ENCODE measurements at places on chromosomes 11 and 22. TPM values are rescaled to one million over a fixed set of nuclear protein-coding genes. Genes with fewer than 3 reads are reported as not detected.
A peak's percentile ranks its signal among the peaks of the same experiment; 100 is the strongest.

DNA sequence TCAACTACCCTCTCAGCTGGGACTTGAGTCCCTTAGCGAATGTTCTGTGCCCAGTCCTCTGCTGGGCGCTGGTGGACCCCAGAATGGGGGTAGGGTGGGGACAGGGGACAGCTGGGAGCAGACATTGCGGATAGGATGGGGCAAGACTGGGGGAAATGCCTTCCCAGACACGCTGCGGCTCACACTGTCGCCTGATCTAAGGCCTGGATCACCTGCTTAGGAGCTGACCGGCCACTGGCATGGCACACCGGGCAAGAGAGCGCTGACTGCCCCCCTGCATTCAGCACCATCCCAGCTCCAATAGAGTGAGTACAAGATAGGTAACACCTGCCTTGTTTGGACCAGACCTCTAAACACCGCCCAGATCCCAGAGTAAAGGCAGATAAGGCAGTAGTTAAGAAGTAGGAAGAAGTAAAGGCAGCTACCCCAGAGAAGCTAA, 1.4 kb downstream of the ARVCF start:
- peak overlapping the region; percentile 81 for H3K4me3 ChIP-seq
- DNase-seq, result no peak
- no peaks in the 10 kb centered on the region for H3K36me3 ChIP-seq
- H3K4me1 ChIP-seq, result peaks cover 2% of the 10 kb centered on the region

GRCh38 chr11:127149410-127149809, 148.8 kb upstream of the KIRREL3 start:
- no peaks in the 10 kb centered on the region for H3K4me1 ChIP-seq
- no peak for DNase-seq
- no peaks in the 10 kb centered on the region for H3K27me3 ChIP-seq
- no peak overlapping the region for H3K4me3 ChIP-seq

Gene PATE2
- not detected for total RNA-seq

GRCh38 chr11:119754199-119754598, 25.2 kb upstream of the NECTIN1 start:
- H3K27ac ChIP-seq, result no peak overlapping the region
- DNase-seq, result no peak
- H3K36me3 ChIP-seq, result no peaks in the 10 kb centered on the region
- H3K4me3 ChIP-seq, result no peak overlapping the region

Gene DTX4
- total RNA-seq, result 29.4 TPM

GRCh38 chr11:64379160-64379559, 20.2 kb downstream of the RPS6KA4 start:
- no peak for DNase-seq
- H3K4me1 ChIP-seq, result no peaks in the 10 kb centered on the region
- H3K27ac ChIP-seq, result no peak overlapping the region
- peaks cover 2% of the 10 kb centered on the region for H3K27me3 ChIP-seq
- no peak overlapping the region for H3K4me3 ChIP-seq

Gene VPREB1
- not detected for total RNA-seq

- H3K4me1 ChIP-seq, result peaks cover 7% of the 10 kb centered on the region
- H3K36me3 ChIP-seq, result peaks cover 7% of the 10 kb centered on the region
- H3K27me3 ChIP-seq, result peaks cover 11% of the 10 kb centered on the region
Measured at GRCh38 chr11:12274558-12275197, 102.7 kb upstream of the PARVA start.

DNA sequence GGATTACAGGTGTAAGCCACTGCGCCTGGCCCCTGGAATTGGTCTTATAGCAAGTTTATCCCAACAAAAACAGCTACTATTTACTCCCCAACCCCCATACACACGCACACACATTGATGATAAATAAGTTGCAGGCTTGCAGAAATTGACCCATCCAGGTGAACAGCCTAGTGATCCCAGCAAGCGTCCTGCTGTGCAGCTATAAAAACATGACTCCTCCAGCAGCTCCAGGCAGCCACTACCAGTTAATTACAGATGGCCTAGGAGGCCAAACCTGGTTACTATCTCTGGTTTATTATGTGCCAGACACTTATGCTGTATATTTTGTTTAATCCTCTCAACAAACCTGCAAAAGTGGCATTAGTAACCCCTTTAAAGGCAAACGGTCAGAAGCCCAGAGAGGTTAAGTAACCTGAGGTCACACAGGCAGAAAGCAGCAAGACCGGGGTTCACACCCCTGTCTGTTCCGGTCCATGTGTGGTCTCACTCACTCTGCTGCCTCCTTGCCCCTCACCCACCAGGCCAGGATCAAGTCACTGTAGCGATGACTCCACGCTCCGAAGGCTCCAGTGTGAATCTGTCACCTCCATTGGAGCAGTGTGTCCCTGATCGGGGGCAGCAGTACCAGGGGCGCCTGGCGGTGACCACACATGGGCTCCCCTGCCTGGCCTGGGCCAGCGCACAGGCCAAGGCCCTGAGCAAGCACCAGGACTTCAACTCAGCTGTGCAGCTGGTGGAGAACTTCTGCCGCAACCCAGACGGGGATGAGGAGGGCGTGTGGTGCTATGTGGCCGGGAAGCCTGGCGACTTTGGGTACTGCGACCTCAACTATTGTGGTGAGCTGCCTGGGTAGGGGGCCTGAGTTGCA, 6.6 kb downstream of the F2 start:
- H3K36me3 ChIP-seq, result peaks cover 11% of the 10 kb centered on the region
- no peak overlapping the region for H3K27ac ChIP-seq
- peaks cover 11% of the 10 kb centered on the region for H3K4me1 ChIP-seq
- no peak overlapping the region for H3K4me3 ChIP-seq
- no peak for DNase-seq
- H3K27me3 ChIP-seq, result peaks cover 6% of the 10 kb centered on the region

DNA sequence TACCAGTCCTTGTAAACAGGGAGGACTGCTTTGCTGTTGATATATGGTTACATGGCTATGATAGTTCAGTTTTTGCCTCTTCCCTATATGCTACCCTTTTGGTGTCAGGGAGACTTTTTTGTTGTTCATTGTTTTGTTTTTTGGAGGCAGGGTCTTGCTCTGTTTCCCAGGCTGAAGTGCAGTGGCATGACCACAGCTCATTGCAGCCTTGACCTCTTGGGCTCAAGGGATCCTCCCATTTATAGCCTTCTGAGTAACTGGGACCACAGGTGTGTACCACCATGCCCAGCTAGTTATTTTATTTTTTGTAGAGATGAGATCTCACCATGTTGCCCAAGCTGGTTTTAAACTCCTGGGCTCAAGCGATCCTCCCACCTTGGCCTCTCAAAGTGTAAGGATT, 38.6 kb upstream of the SPTBN2 start:
- H3K4me3 ChIP-seq, result no peak overlapping the region
- peaks cover 1% of the 10 kb centered on the region for H3K27me3 ChIP-seq
- no peaks in the 10 kb centered on the region for H3K4me1 ChIP-seq
- H3K36me3 ChIP-seq, result no peaks in the 10 kb centered on the region
- H3K27ac ChIP-seq, result no peak overlapping the region
- DNase-seq, result no peak

DNA sequence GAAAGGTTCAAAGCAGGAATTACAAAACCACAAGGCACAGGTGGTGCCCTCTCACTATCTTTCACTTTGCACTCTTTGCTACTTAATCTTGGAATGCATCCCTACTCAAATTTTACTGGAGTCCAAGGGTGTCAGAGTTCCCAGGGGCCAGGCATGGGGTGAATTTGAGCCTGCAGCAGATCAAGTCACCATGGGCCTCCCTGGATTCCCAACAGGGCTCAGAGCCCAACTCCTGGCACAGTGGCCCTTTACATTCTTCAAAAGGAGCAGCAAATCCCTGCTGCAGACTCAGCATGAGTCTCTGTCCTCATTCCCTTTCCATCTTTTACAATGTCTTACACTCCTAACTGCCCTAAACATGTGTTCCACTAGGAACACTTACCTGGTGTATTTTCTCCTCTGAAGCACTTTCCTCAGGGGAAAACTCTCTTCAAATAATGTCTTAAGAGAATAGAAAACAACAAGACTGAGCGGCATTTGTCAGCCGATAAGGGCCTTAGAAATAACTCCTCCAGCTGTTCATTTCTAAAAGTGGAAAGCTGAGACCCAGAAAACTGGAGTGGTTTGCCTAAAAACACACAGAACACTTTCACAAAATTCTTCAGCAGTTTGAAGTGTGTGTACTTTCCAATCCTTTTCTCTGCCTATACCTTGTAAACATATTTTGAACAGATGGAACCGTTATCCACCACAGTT, 596.0 kb downstream of the INSC start:
- H3K27ac ChIP-seq, result no peak overlapping the region
- DNase-seq, result no peak
- H3K4me3 ChIP-seq, result no peak overlapping the region
- peaks cover 4% of the 10 kb centered on the region for H3K27me3 ChIP-seq

- H3K4me3 ChIP-seq, result no peak overlapping the region
- no peak for DNase-seq
- H3K27ac ChIP-seq, result no peak overlapping the region
- peaks cover 10% of the 10 kb centered on the region for H3K4me1 ChIP-seq
- H3K36me3 ChIP-seq, result no peaks in the 10 kb centered on the region
Measured at GRCh38 chr11:122833846-122834464, 4.3 kb upstream of the CRTAM start.

Gene CALCB
- total RNA-seq, result 0.28 TPM

Gene LRRN4CL
- total RNA-seq, result 0.44 TPM

GRCh38 chr11:128389461-128389976, 197.8 kb downstream of the ETS1 start:
- no peak for DNase-seq

DNA sequence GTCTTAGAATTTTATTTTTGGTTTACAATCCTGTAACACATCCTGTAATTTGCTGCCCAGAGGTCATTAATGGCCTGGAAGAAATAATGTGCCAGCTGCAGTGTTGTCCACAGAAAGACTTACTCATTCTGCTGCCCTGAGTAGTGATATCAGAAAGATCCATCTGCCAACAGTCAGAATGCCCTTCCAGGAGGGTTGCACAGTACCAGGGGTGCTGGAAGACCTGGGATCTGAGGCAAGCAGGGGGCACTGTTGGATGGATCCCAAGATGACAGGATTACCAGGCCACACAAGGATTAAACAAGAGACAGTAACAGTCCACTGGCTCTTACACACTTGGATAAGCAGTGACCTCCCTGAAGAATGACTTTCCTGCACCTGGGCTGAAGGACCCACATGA, 93.8 kb upstream of the TOP3B start:
- no peaks in the 10 kb centered on the region for H3K36me3 ChIP-seq
- H3K27me3 ChIP-seq, result peaks cover 6% of the 10 kb centered on the region
- H3K4me1 ChIP-seq, result no peaks in the 10 kb centered on the region
- no peak for DNase-seq

Gene PHOX2A
- total RNA-seq, result not detected

Gene B4GALNT4
- 14.9 TPM for total RNA-seq

DNA sequence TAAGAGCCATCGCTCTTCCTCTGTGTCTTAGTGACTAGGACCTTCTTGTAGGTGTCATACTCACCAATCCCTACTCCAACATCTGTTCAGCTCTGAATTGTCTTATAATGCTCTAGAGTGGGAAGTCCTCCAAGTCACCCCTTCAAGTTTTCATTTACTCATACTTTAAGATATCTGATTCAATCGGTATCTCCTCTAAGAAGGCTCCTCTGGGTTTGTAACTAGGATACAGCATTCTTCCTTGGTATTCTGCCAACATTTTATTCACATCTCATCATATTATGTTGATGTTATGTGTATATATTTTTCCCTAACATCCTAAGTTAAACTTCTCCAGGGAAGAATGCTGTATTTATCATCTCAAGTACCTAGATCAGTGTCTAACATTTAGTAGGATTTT, 662.1 kb downstream of the NTM start:
- H3K36me3 ChIP-seq, result no peaks in the 10 kb centered on the region
- no peak overlapping the region for H3K27ac ChIP-seq
- no peak overlapping the region for H3K4me3 ChIP-seq
- H3K27me3 ChIP-seq, result peaks cover under 1% of the 10 kb centered on the region

Gene OR52H1
- 2.1 TPM for total RNA-seq

Gene DNAJC4
- 38.0 TPM for total RNA-seq

GRCh38 chr11:67648140-67648795, 2.3 kb downstream of the ACY3 start:
- peaks cover 6% of the 10 kb centered on the region for H3K36me3 ChIP-seq
- no peak overlapping the region for H3K4me3 ChIP-seq
- H3K27ac ChIP-seq, result no peak overlapping the region
- DNase-seq, result peak; percentile 47
- H3K27me3 ChIP-seq, result peaks cover 9% of the 10 kb centered on the region

Gene ZC3H12C
- 6.4 TPM for total RNA-seq

Gene SHISAL1
- total RNA-seq, result 6.5 TPM

- no peak overlapping the region for H3K27ac ChIP-seq
- no peaks in the 10 kb centered on the region for H3K27me3 ChIP-seq
- no peak overlapping the region for H3K4me3 ChIP-seq
- no peak for DNase-seq
- no peaks in the 10 kb centered on the region for H3K36me3 ChIP-seq
Measured at GRCh38 chr22:45469281-45470073, 33.2 kb upstream of the FBLN1 start.

- peaks cover 9% of the 10 kb centered on the region for H3K36me3 ChIP-seq
- H3K4me3 ChIP-seq, result no peak overlapping the region
- no peak for DNase-seq
- H3K4me1 ChIP-seq, result no peaks in the 10 kb centered on the region
- no peak overlapping the region for H3K27ac ChIP-seq
- peaks cover 2% of the 10 kb centered on the region for H3K27me3 ChIP-seq
Measured at GRCh38 chr11:16632295-16633200, 105.9 kb upstream of the C11orf58 start.

GRCh38 chr11:116112087-116112935, 608.1 kb upstream of the CADM1 start:
- H3K4me3 ChIP-seq, result no peak overlapping the region
- H3K36me3 ChIP-seq, result peaks cover 3% of the 10 kb centered on the region
- DNase-seq, result no peak

Gene APOL4
- total RNA-seq, result 4.4 TPM

- H3K4me1 ChIP-seq, result no peaks in the 10 kb centered on the region
- H3K27me3 ChIP-seq, result no peaks in the 10 kb centered on the region
- H3K27ac ChIP-seq, result no peak overlapping the region
- H3K36me3 ChIP-seq, result no peaks in the 10 kb centered on the region
- DNase-seq, result no peak
Measured at GRCh38 chr11:130613396-130613795, 165.0 kb downstream of the ADAMTS15 start.

- no peak for DNase-seq
- no peak overlapping the region for H3K4me3 ChIP-seq
- no peaks in the 10 kb centered on the region for H3K36me3 ChIP-seq
- peaks cover 1% of the 10 kb centered on the region for H3K27me3 ChIP-seq
- H3K27ac ChIP-seq, result no peak overlapping the region
Measured at GRCh38 chr22:33163815-33164214, 105.6 kb upstream of the SYN3 start.

DNA sequence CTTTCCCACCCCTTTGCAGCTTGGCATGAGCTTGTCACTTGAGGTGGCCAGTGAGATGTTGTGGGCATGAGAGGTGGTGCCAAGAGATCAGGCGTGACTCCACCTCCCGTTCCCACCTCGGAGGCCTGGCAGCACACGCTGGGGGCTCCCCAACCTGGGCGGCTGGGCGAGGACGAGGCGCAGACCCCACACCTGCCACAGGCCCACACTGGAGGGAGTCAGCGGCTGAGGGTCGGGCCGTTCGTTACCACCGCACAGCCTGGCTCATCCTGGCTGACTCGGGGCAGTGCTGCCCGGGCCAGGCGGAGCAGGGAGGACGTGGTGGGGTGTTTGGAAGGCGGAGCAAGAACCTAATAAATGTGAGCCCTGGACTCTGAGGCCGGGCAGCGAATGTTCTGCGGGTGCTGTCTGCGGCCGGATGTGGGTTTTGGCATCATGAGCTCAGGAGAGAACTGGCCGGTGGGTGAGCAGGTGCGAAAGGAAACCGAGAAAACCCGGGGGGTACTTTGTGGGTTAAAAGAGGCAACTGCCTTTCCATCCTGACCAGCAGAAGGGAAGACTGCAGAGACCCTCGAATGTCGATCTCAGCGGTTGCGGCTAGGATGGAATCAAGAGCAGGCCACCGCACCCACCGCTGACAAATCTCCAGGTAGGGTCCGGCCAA, 10.2 kb upstream of the IFITM3 start:
- DNase-seq, result no peak
- H3K4me1 ChIP-seq, result peaks cover 41% of the 10 kb centered on the region
- H3K27ac ChIP-seq, result no peak overlapping the region
- H3K36me3 ChIP-seq, result no peaks in the 10 kb centered on the region
- peak overlapping the region; percentile 11 for H3K4me3 ChIP-seq
